ENCODE measurements at places on chromosomes 4 and X. TPM values are rescaled to one million over a fixed set of nuclear protein-coding genes. Genes with fewer than 3 reads are reported as not detected.
A peak's percentile ranks its signal among the peaks of the same experiment; 100 is the strongest.

- DNase-seq, result peak; percentile 39
Observed at GRCh38 chrX:727738-728621, 97.4 kb downstream of the SHOX start.

- DNase-seq, result no peak
Observed at GRCh38 chrX:4708970-4709760, 995.7 kb upstream of the PRKX start.

GRCh38 chr4:132026816-132027215 is 1122.3 kb upstream of the PCDH10 start:
- no peak for DNase-seq

- DNase-seq, result no peak
Observed at GRCh38 chr4:41646862-41647261, 101.7 kb downstream of the PHOX2B start.

DNA sequence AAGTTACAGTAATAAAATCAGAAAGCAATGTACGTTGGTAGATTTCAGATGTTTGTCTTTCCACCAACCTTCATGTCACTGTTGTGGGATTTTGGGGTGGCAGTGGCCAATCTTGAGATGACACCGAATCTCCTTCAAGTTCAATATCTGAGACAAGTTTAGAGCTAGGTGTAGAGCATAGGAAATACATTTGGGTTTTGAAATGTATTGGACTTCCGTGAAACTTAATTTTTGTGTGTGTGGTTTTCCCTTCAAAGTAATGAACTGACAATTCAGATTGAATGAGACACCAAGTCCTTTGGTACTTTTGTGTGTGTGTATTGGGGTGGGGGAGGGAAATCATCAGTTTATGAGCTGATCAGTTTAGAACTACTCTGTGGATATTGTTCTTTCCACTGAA is 1.8 kb downstream of the WDR44 start:
- DNase-seq, result no peak

DNA sequence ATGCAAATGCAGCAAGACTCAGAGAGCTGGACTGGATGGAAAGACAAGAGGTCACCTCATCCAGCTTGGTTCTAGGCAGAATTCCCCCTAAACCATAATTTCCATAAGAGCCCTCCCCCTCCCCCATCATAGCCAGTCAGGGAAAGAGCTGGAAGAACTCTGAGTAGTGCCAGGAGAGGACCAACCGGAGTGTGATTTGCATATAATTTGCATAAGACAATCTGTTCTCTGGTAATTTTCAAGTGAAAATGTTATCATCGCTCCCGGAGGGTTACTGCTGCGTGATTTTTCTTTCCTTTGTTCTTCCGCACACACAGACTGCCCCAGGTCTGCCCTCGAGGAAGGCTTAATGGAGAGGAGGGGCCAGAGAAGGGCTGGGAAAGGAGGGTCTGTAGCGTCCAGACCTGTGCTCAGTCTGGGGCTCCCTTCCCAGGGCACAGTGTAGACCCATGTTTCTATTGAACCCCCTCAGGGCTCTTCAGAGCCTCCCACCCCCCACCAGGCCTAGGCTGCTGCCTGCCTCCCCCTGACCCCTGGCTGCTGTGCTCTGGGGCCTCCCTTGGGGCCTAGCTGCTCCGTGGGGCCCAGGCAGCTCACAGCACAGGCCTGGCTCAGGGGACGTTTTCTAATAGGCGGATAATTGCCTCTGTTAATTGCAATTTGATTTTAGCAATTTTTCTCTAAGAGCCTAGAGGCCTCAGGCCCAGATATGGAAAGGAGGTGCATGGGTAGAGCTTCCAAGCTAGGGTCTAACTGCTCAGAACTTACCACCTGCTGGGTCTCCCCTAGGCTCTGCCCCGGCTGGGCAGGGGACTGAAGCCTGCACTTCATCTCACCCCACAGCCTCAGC is 90.4 kb upstream of the PJA1 start:
- DNase-seq, result no peak

GRCh38 chrX:15376956-15377355 is 7.3 kb downstream of the VEGFD start:
- DNase-seq, result no peak

- no peak for DNase-seq
Observed at GRCh38 chr4:13545394-13545808, 1.1 kb upstream of the NKX3-2 start.

DNA sequence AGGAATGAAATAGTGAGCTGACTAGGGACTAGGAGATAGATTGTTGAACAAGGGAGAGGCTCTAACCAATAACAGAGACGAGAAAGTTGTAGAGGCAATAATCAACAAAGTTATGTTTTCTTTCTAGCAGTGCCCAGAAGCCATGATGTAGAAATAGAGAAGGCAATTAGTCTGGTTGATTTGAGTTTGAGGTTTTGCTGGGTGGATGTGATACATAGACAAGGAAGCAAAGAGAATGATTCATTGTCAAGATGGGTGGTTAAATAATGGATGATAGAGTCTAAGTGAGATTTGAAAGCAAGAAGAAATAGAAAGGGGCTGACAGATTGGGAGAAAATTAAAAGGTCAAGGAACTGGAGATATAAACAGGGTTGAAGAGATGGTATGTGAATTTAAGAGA is 11.2 kb downstream of the RBM41 start:
- no peak for DNase-seq

DNA sequence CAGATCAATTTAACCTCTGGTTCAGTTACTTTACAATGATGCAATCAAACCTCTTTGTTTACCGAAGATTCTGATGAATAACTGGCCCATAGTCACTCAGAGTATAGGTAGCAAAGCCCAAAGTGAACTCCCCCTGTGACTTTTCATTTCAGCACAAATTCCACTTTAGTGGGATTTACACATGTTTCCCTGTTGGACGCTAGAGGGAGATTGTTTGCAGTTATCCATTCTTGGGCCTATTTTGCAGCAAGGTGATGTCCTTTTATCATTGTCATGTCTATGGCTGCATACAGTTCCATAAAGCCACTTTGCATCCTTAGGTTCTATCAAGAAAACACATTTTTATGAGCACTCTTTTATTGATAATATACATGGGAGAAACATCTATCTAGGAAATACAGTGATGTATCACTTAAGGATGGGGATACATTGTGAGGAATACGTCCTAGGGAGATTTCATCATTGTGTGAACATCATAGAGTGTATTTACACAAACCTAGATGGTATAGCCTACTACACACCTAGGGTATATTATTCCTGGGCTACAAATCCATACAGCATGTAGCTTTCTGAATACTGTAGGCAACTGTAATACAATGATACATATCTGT is 14.5 kb upstream of the DKK2 start:
- DNase-seq, result peak; percentile 25

The SLITRK4 gene
- total RNA-seq, result 0.29 TPM

GRCh38 chr4:138307319-138307718 is 65.2 kb upstream of the SLC7A11 start:
- DNase-seq, result no peak

The RAB40A gene
- 0.29 TPM for total RNA-seq

The FGB gene
- total RNA-seq, result not detected

GRCh38 chr4:185142564-185142911 is 528 bp upstream of the SLC25A4 start:
- DNase-seq, result no peak

- DNase-seq, result no peak
Observed at GRCh38 chrX:124194901-124195300, 137.6 kb upstream of the TEX13D start.

The PAGE4 gene
- total RNA-seq, result not detected

The TIMM17B gene
- total RNA-seq, result 24.2 TPM

The XAGE2 gene
- total RNA-seq, result not detected

The CPZ gene
- 44.5 TPM for total RNA-seq

GRCh38 chr4:154566639-154567204 is 3.9 kb downstream of the FGB start:
- peak; percentile 49 for DNase-seq

DNA sequence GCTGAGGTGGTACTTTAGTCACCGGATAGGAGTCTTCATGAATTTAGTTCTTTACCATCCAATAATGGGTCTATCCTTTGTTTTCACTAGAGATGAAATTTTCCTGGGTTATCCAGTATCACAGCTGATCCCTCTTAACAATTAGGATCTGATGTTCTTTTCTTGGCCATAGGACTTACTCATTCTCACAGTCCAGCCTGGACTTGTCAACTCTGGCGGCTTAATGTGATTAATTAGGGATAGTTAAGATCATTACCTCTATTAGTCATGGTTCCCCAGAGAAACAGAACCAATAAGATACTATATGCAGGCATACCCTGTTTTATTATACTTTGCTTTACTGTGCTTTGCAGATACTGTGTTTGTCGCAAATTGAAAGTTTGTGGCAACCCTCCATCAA is 272.7 kb upstream of the FAT4 start:
- no peak for DNase-seq

The CT45A5 gene
- not detected for total RNA-seq

GRCh38 chr4:119955256-119955655 is 111.4 kb downstream of the MAD2L1 start:
- no peak for DNase-seq

GRCh38 chrX:21683941-21684340 is 25.8 kb upstream of the KLHL34 start:
- peak; percentile 34 for DNase-seq

DNA sequence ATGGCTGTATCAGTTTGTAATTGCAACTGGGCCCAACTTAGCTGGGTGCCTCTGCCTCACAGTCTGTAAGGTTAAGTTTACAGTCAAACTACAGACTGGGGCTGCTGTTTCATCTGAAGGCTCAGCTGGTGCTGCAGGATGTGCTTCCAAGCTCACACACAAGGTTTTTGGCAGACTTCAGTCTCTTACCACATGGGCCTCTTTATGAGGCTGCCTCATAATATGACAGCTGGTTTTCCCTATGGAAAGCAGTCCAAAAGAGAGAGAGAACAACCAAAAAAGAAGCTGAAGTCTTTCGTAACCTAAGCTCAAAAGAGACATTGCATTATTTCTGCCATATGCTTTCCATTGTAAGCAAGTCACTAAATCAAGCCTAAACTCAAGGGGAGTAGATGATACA is 271.7 kb downstream of the DCTD start:
- DNase-seq, result no peak

The IL2 gene
- not detected for total RNA-seq

- DNase-seq, result no peak
Observed at GRCh38 chr4:81071013-81071412, 40.5 kb downstream of the BMP3 start.

DNA sequence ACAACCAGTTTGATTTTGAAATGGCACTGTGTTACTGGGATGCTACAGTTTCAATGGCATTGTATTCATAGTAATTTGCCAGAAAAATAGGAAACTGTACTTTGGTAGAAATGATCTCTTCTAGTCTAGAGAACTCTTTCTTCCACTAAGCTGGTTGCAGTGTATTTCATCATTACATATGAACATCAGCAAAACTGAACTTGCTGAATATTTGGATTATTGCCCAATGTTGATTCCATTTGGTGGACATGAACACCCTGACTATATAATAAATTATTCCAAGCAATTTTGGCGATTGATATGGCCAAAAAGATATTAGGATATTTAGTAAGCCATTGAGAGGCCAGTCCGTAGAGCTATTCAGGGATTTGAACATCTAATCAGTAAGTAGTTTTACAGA is 191.8 kb upstream of the CXorf66 start:
- DNase-seq, result no peak

The CLDN22 gene
- total RNA-seq, result not detected

DNA sequence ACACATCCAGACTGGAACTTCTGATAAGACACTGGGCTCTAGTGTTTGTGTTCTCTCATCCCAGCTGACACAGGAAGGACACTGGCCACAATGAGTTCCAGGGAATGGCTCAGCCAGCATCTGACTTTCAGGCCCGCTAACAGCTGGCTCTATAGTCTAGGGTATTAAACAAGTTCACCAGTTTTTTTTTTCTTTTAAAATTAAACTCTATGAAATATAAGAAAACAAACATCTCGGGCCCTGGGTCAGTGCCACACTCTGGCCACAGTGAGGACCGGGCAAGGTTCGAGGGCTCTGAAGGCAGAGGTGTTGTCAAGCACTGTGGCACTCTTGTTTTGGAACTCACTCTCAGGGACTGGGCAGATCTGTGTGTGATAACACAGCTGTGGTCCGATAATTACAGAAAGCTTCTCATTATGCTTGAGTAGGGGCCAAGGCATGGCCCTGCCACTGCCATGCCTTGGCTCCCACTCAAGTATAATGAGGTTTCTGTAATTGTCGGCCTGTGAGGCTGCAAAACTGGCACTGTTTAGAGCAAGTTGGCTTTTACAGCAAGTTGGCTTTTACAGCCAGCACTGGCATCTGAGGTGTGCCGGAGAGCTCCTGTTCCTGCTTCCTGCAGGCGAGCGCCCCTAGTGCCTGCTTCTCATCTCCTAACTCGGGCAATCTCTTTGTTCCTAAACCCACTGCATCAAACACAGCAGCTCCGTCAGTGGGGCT is 62.8 kb downstream of the PPP1R2C start:
- no peak for DNase-seq

DNA sequence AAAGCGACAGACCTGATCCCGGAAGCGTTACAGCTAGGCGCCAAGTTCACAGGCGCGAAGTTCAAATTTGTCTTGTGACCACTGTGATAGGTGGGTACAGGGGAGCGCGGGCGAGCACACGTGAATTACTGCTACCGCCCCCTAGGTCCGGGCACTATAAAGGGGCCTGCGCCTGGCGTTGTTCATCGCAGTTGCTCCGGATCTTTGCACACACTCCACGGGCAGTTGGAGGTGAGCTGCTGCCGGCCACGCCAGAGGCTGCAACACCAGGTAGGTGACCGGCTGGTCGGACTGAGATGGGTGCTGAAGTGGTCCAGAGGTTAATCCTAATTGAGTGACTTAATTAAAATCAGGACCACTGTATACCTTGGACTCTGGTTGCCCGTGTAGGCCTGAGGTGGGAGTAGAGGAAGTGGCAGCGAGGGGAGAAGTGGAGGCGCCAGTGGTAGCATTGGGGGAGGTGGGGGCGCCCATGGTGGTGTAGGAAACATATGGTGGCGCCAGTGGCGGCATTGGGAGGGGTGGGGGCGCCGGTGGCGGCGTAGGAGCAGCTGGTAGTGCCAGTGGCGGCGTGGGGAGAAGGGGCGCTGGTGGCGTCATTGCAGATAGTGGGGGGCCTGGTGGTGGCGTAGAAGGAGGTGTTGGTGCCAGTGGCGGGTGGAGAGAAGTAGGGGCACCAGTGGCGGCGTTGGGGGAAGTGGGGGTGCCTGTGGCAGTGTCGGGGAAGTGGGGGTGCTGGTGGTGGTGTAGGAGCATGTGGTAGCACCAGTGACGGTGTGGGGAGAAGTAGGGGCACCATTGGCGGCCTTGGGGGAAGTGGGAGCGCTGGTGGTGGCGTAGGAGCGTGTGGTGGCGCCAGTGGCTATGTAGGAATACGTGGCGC is at the start of gene GCNA:
Gene GCNA (plus strand): TSS at position 185 of the 883 bp plus-strand sequence. CDS start 2,385 bp downstream, outside the sequence.
- DNase-seq, result no peak

The NDNF gene
- total RNA-seq, result 9.8 TPM

- no peak for DNase-seq
Observed at GRCh38 chr4:101264993-101265815, 82.1 kb downstream of the PPP3CA start.

- DNase-seq, result no peak
Observed at GRCh38 chr4:18695733-18696527, 674.4 kb upstream of the LCORL start.

The ENOX2 gene
- total RNA-seq, result 8.0 TPM

DNA sequence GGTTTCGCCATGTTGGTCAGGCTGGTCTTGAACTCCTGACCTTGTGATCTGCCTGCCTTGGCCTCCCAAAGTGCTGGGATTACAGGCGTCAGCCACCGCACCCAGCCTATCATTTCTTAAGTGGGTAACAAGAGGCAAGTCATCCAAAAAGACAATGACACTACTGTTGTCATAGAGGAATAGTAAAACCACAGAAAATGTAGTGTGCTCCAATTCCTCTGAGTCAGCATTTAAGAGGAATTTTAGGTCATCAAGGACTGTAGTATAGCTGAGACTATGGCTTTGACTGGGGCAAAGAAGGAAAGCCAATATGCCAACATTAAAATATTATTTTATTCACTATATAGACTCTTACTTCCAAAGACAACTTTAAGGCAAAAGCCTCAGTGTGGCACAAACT is 48.4 kb downstream of the ATP8A1 start:
- no peak for DNase-seq

The SRPX2 gene
- total RNA-seq, result 36.9 TPM
